ENCODE measurements at places on chromosomes 1 and 21.

- no peak for DNase-seq
Measured at GRCh38 chr1:198638894-198639635, at the start of gene PTPRC. Gene PTPRC (plus strand): TSS chr1:198639040. CDS start chr1:198639269, 229 bp downstream.

GRCh38 chr1:1000357-1001056 is 610 bp upstream of the HES4 start:
- DNase-seq, result peak; percentile 63

DNA sequence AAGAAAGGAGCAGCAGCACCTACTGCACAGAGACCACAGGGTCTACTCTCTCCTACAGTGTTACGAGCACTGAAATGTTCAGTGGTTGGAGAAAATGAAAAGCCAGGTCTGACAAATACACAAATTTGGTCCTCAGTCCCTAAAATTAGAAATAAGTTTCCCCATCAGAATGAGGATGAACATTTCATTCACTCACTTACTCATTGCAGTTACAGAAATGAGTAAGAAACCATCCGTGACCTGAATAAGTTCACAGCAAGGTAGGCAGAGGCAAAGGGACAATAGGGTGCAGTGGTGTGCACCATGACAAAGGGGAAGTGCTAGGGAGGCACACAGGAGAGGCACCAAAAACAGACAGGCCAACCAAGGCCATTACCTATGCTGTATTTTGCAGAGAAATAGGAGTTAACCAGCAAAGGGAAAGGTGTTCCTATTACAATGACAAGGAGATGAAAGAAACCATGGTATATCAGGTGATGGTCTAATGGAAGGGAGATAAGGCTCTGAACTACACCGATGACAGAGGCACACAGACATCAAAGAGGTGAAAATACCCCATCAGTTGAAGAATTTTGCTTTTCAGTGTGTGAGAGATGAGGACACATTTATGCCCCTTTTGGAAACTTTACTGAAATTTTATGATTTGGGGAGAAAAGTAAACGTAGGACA is 29.4 kb downstream of the VAV3 start:
- no peak for DNase-seq

DNA sequence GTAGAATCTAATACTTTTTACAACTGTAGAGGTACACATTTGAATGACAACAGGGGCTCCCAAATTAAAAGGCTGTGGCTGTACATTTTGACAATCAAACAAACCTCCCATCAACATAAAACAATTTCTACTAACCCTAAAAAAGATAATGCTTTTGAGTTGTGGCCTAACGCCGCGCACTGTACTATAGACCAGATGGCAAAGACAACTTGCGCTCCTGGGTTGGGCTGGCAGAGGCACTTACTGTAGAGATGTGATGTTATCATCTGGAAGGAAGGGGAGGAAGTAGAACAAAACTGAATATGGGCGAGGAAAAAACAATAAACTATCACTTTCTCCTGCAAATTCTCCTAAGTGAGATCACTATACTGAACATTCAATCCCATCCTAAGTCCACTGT is 26.1 kb downstream of the SPRTN start:
- no peak for DNase-seq

GRCh38 chr21:45421071-45421845 is 16.3 kb downstream of the COL18A1 start:
- DNase-seq, result no peak

GRCh38 chr1:228410671-228411070 is 4.0 kb upstream of the TRIM11 start:
- DNase-seq, result no peak

- no peak for DNase-seq
Measured at GRCh38 chr1:25478633-25479032, 47.9 kb downstream of the MACO1 start.

- DNase-seq, result no peak
Measured at GRCh38 chr1:184533915-184534314, 147.1 kb downstream of the C1orf21 start.

- DNase-seq, result no peak
Measured at GRCh38 chr1:44423591-44424537, 18.8 kb downstream of the RNF220 start.

GRCh38 chr1:67227196-67227595 is 60.9 kb downstream of the IL23R start:
- no peak for DNase-seq

DNA sequence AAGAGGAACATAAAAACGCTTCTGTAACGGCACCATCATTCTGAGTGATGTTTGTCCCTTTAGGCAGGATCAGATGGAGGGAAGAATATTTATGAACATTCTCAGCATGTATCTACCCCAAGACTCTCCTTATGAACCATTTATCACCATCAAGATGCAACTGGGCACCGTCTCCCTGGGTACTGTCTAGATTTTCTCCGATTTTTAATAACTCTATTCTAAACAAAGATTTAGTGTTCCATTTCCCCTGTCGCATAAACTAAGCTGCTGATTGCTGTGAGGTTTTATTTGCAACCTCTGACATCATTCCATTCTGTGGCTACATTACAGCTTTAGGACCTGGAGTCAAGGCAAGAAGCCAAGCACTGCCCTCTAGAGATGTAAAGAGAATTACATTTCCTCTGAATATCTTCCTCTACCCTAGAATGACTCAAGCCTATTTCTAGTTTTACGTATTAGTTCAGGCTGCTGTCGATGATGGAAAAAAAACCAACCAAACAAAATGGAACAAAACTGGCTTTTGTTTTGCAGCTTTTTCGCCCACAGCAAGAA is 130.1 kb upstream of the MAP1LC3C start:
- DNase-seq, result no peak

DNA sequence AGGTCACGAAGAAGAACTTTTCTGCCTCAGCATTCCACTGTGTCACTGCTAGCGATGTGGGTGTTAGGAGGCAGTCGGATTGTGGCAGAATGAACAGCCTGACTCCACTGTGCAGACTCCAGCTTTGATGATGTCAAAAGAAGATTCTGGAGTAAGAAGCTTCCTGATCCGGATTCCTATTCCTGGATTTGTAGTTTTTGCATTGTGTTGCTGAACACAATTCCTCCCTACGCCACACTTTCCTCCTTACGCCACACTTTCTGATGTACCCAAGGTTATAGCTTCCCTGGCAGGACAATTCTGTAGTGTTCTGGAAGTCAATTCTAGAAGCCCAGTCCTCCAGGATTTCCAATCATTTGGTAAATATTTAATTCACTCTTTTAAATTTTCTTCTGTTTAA is 665.2 kb upstream of the ADGRL2 start:
- DNase-seq, result no peak

GRCh38 chr1:240611228-240611618 is 732 bp downstream of the GREM2 start:
- no peak for DNase-seq

Measured in anterior cingulate cortex (tissue), 58 donors.